ENCODE measurements at places on chromosomes 16 and 17.

GRCh38 chr17:37111329-37111728 is 162.6 kb downstream of the AATF start:
- DNase-seq, result no peak

DNA sequence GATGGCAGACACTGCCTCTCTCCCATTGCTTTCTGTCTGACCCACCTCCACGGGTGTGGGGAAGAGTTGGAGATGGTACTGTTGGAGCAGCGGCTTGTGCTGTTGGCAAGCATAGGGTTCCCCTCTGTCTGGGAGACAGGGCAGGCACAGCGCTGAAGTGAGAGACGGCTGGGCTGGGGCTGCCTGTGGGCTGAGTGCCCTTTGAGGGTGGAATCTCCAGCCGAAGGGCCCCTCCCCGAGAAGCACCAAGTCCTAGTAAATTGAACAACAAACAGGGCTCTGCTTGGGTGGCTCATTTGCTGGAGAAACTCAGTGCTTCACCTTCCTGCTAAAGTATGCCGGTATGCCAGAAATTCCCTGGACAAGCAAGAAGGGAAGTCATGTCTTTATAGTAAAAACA is 79.7 kb downstream of the KSR1 start:
- DNase-seq, result no peak

DNA sequence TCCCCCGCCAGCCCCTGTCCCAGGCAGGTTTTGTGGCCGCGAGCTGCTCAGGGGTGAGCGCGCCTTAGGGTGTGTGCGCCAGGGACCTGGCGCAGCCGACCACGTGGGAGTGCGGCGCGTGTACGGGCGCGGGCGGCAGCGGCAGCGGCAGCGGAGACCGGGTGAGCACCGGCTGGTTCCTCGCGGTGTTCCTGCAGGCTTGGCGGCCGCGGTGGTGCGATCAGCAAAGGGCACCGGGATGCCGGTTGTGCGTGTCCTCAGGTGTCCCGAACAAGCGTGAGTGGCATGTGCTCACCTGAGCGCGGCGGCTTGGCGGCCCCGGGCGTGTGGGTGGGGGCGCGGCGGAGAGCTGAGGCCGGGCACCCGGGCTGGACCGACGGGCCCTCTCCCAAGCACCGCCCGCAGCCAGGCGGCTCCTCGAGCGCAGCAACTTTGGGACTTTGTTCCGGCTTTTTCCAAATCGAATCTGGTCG is 381 bp upstream of the HSD11B2 start:
- DNase-seq, result no peak

GRCh38 chr16:85903559-85903958 is 4.6 kb downstream of the IRF8 start:
- no peak for DNase-seq

GRCh38 chr16:54443352-54443751 is 156.8 kb upstream of the IRX3 start:
- no peak for DNase-seq

- DNase-seq, result no peak
These were observed 66.2 kb downstream of the CENPV start for GRCh38 chr17:16286947-16287562.

DNA sequence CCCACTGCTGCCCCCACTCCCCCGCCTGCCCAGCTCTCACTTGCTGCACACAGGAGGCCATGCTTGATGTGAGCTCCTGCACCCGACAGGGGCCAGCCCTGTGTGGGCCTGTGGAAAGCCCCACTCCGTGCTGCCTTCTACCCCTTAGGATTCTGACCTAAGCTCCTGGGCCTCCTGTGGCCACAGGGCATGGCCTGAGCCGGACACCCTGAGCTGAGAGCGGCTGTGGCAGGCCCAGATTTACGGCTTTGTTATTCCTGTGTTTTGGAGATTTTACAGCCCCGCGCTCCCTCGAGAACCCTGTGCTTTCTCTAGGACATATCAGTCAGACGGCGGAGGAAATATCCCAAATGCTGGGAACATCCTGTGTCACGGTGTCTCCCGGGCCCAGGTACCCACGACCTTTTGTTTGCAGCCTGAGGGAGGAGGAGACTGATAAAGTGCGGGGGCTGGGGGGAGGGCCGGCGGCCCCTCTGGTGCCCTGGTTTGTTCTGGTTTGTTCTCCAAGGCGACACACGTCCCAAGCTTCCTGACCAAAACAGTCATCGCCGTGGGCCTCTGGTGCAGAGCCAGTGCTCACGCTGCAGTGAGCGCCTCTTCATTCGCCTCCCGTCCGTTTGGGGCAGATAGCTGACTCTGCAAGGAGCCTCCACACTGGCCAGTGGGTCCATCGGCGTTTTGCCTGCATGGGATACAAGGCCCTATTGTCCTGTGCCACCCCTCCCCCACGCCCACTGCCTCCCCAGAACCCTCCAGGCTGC is 363.4 kb downstream of the C16orf95 start:
- no peak for DNase-seq

GRCh38 chr16:3716831-3717234 is 491 bp downstream of the TRAP1 start:
- DNase-seq, result no peak

- no peak for DNase-seq
These were observed 4.4 kb downstream of the TP53I13 start for GRCh38 chr17:29572691-29573557.

- DNase-seq, result no peak
These were observed 2.0 kb downstream of the NCBP3 start for GRCh38 chr17:3843935-3844516.

DNA sequence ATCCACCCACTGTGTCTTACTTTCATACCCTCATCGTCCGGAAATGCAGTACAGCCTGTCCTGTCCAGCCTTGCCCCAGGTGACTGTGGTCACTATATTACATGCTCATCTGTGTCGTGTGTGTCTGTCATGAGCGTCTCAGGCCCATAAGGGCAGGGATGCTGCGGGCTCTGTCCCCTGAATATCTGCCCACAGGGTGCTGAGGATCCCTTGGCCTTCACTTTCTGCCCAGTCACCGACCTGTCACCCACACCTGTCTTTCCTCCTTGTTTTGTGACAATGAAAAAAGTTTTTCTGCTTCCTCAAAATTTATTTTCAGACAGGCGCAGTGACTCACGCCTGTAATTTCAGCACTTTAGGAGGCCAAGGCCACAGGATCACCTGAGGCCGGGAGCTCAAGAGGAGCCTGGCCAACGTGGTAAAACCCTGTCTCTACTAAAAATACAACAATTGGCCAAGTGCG is 1.4 kb upstream of the CTRB1 start:
- DNase-seq, result no peak

DNA sequence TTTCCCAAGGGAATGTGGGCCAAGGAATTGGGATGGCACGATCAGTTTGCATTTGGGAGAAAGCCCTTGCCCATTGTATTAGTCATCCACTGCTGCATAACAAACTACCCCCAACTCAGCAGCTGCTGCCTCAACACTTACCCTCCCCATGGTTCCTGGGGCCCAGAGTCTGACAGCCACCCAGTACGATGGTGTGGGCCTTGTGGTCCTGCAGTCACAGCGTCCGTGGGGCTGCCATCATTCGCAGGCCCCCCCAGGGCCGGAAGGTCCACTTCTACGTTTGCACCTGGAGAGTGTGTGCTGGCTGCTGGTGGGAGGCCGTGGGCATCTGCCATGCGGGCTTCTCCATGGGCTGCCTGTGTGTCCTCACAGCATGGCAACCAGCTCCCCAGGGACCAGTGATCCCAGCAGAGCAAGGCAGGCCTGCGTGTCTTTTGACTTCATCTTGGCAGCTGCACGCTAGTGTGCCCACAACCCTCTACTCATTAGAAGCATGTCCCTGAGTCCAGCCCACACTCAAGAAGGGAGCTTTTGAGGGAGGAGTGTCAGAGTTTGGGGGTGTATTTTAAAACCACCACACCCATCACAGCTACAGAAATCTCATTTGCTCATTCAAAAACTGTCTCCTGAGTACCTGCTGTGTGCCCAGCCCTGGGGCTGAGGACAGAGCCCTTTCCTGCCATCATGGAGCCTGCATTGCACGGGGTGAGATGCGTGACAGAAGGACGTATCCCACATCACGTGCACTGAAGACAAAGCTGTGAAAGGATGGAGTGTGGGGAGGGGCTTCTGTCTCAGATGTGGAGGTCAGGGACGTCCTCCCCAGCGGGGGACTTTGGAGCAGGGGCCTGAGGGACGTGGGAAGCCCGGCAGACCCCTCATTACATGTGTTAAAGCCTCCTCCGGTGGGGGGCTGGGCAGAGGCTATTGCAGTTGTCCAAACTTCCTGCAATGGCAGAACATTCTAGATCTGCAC is 185.0 kb upstream of the ZNF469 start:
- no peak for DNase-seq

GRCh38 chr16:79628501-79628975 is 28.0 kb upstream of the MAF start:
- DNase-seq, result peak; percentile 66

DNA sequence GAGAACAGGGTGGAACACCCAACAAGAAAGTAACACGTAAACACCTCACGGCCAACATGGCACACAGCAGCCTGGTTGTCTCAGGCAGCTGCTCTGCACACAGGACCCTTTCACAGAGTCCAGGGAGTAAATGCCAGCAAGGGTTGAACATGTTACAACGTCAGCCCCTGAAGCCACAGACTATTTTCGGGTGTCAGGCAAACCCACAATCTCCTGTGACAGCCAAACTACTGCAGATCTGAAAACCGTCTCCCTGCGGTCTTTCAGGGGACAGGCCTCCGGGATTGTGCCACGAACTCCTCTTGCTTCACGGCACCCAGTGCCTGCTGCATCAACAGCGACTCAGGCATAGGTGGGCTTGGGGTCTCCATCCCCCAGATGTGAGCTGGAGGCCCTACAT is 127.7 kb downstream of the XYLT1 start:
- no peak for DNase-seq

Measured in smooth muscle cell of the brain vasculature (primary cell).